ENCODE measurements at places on chromosomes 5 and 9.

GRCh38 chr5:18811661-18812060 lies 1176.3 kb downstream of the CDH18 start:
- DNase-seq, result no peak

- DNase-seq, result no peak
Measured at GRCh38 chr9:99590840-99591239, 230.8 kb upstream of the NR4A3 start.

DNA sequence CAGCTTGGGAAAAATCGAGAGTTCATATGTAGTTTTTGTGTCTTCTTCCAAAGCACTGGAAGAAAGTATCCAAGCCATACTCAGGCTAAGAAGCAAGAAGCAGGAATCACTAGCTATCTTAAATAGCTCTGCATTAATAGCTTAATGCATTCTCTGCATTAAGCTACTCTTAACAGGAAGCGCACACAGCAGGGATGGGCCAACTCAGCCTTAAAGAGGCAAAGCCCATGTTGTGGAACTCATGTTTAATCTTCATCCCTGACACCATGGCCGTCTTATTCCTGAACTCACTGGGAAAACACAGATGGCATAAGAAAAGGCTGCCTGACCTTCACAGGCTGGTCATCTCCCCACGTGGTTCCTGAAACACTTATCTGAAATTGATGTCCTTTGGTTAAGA lies 18.7 kb upstream of the ICE1 start:
- DNase-seq, result no peak

GRCh38 chr5:74258314-74258665 lies 382.2 kb downstream of the ENC1 start:
- no peak for DNase-seq

DNA sequence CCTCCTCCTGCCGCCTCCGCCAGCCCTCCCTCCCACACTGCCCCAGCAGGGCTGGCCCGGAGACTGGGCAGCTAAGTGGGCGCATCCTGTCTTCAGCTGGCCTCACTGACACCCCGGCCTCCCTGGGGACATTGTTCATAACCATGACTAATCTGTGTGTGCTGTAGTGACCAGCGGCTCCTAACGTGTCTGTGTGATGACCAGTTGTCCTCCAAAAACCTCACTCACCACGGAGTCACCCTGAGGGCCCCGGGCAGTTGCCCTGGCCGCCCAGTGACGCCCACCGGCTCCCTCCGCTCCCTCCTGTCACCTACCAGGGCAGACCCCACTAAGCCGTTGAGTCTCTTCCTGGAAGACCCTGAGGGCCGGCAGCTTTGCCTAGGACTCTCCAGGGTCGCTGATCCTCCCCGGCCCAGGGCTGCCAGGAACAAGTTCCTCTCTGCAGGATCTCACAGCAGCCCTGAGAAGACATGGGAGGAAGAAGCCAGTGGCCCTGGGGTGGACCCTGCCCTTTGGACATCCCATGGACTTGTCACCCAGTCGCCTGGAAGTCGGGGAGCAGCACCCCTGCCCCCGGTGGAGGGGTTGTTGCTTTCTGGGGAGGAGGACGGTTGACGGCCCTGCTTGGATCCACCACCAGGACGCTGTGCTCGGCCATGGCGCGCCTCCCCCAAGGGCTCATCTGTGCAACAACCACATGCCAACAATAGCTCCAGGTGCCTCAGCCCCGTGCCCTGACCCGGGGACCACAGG lies 110.2 kb upstream of the LMX1B start:
- DNase-seq, result no peak

DNA sequence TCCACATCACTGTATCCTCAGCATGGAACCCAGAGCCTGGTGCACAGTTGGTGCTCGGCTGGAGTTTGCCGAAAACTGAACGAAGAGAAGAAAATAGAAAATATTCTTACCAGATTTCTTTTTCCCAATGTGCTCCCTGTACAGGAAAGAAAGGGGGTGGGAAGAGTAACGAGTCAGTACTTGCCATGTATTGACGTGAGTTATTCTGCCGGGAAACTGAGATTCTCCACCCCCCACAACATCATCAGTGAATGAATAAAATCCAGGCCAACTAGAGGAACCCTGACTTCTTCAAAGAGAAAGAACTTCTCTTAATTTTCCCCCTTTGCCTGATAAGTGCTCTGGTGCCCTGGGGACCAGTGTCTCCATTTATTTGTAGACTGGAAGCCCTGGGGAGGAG lies 80.6 kb downstream of the SH3PXD2B start:
- no peak for DNase-seq

DNA sequence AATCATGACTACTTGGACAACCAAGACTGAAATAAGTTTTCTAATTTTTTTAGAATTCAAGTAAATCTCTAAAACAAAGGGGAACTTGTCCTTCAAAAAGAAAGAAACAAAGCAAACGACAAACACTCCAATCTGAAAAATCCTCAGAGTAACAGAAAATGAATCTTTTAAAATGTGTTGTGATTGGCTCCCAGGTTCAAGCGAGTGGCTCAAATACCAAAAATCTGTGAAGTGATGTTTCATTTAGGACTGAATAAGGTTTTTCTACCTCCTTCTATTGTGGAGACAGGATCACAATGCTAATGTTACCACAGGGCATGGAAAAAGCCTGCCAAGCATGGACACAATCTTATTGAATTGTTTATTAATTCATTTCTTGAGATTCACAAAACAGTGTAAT lies 415.7 kb downstream of the RAB3C start:
- peak; percentile 22 for DNase-seq

DNA sequence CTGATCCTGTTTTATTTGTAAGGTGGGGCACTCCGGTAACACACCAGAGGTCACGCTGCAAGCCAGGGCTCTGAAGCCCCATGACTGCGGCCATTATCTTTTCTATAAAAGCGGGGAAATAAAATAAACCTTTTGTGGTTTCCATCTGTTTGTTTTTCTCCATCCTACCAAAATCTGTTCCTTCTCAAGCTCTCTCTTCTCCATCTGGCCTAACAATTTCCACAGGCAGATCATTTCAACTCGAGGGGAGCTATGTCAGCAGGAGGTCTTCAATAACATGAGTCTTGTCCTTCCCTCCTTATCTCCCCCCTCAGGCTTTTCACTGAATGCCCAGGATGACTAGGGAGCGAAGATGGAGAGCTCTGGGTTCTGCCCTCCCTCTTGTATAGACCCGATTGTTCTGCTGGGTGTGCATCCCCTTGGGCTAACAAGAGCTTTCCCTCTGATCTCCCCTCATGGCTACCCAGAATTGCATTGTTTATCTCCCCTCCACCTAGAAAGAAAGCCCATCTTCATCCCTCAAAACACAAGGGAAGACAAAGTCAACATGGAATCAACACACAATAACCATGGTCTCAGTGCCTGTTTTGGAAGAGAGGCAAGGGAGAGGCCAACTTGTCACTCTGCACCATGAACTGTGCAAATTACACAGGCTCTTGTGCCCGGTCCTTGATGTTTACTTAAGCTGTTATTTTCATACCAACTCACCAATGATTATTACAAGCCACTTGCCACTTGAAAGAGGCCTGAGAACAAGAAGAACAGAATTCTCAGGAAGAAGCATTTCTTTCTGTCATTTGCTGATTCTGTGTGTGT lies 187.8 kb downstream of the FANCC start:
- no peak for DNase-seq

DNA sequence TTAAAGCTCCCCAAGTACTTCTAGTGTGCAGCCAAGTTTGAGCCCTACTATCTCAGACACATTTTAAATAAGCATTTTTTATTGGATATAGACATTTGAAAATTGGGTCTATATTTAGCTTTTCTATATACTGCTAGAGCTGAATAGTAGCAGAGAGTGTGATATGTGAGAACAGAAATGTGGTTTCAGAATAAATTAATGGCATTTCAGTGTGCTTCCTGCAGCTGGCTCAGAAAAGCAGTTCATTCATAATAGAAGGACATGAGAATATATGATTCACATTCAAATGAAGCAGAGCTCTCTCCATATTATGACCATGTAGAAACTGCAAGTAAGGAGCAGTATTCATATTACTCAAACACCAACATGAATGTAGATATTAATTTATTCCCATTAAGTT lies 464.0 kb downstream of the PTPRD start:
- peak; percentile 80 for DNase-seq

DNA sequence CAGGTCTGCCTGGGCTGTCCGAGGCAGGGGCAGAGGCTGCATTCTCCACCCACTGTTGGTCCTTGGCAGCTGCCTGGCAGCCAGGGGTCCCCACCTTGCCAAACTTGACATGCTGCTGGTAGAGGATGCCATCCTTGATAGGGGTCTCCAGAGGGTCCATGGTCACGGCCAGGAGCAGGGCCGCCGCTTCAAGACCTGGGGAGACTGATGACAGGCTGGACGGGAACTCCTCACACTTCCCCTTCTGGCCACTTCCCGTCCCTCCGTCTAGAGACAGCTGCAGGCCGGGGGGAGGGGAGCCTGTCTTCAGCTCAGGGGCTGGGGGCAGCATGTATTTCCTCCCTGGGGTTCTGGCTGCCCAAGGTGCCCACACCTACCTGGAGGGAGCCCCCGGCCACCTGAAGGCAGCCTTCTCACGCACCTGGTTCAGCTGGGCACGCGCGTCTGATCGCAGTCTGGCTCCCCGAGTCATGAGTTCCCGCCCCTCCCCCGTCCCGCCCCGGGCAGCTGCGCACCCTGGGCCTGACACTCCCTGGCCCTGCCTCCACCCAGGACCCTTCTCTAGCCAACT lies at the start of gene DOK3:
DOK3 (minus strand) TSS at position 446 of the 571 bp plus-strand sequence; CDS start at position 160, 286 bp downstream.
- no peak for DNase-seq

DNA sequence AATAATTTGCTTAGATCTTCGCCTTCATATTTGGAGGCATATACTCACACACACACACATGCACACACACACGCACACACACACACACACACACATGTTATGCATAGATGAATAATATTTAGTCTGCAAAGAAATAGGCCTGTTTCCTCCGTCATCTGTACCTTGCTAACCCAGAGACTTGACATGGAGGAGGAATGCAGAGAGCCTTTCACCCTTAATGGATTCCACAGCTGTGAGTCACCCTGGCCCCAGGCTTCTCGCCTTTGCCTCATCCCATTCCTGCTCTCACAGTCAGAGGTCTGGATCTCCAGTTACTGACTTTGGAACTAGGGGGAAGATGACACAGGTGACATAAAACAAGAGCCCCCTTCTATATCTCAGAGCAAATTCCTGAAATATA lies 29.7 kb downstream of the ZNF462 start:
- peak; percentile 93 for DNase-seq

DNA sequence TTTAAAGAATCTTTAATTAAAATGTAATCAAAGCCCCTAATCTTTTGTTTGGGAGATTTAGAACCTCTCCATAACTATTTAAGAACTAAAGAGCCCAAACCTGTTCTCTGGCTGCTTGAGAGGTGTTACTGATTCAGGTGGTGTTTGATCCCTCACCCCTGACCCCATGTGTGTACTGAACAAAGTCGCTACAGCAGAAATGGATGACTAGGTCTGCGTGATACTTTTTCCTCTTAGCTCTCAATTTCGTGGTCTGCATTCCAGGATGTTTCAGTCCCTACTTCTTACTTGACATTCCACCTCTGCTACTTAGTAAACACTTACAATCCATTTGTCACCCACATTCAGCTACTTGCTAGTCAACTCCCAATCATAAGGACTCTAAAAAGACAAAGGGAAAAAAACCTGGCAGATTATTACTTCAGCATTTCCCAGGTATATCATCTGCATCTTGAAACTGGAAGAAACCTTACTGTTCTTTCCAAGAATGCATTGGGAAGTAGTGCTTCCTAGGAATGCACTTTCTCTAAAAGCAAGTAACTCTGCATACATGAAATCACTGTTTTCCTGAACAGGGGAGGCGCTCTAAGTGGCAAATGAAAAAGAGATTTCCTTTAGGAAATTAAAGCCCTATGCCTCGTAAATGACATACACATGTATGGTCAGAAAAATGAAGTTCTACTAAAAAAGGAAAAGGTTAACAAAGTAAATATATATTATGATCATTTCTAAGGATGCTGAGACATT lies 1091.6 kb downstream of the PTPRD start:
- DNase-seq, result no peak

GRCh38 chr5:132566657-132567056 lies 9.9 kb downstream of the RAD50 start:
- DNase-seq, result no peak

DNA sequence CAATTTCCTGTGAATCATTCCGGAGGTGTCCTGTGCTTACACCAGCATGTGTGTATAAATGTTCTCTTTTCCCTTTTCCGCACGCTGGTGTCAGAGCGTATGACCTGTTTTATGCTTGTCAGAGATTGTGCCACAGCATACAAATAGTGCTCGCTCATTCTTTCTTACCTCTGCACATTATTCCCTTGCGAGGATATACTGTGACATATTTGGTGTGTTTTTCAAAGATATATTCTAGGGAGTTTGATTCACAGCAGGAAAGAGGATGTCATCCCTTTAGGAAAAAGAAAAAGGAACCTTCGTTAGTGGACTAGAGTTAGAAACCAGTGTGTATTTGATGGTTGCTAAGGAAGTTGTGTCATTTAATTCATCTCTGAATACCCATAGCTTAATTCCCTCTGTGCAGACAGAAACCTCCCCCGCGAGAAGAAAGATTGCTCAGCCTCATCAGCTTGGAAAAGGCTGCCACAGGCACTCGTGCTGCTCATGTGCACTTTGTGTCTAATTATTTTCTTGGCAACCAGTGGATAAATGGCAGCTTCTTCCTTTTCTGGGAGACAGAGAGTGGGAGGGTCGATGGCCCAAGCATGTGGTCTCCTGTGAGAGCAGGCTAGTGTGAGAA lies 14.7 kb upstream of the CCIN start:
- peak; percentile 98 for DNase-seq

DNA sequence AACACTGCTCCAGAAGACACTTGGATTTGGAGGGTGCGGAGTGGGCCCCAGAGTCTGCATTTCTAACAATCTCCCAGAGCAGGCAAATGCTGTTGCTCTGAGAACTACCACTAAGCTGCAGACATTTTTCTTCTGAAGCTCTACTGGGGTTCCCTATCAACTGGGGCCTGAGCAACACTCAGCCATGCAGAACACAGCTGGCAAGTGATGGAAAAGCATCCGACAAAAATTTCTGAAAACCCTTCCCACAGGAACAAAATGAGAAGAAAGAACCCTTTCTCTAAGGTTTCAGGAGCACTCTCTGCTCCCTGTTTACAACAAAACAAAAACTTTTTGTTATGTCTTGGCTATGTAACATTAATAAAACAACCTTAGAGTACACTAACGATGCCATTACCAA lies 516.9 kb downstream of the CTNND2 start:
- DNase-seq, result no peak

All from foreskin melanocyte (primary cell).